Stimulated activated CD4-positive, alpha-beta T cell treated with anti-CD3 and anti-CD28 coated beads, Interleukin-4, amount 100 ng/mL, for 1 hour (primary cell): ENCODE measurements at places on chromosomes 16 and 17.
A peak's percentile ranks its signal among the peaks of the same experiment; 100 is the strongest.

GRCh38 chr17:497241-498034 is 144.8 kb upstream of the RPH3AL start:
- DNase-seq: no peak

DNA sequence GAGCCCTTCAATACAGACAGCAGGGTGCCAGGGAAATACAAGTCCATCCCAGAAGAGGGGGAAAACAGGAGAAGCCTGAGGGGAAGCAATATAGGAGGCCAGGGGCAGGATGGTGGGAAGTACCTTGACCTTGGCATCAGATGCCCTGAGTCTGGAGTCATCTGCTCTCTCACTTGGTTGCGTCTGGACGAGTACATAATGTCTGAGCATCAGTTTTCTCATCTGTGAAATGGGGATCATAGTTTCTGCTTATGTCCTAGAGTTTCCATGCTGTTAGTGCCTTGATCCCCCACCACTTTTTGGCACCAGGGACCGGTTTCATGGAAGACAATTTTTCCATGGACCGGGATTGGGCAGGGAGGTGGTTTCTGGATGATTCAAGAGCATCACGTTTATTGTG is 2.3 kb downstream of the STAT5A start:
- peak; percentile 2 for DNase-seq

DNA sequence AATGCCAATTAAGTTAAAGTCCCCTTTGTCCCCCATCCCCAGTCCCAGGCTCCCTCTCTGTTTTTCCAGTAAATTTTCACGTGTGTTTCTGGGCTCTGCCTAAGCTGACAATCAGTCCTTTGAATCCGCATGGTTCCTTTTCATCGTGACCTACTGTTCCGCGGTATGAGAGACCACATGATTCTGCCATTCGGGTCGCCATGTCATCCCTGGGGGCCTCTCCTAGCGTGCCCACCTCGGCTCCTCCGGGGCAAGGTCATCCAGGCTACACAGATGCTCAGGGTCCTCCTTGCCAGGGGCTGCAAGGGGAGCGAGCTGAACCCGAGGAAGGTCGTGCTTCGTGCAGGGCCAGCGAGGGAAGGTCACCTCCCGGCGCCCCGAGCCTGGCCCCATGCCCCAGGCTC is 157.6 kb downstream of the RAB11FIP4 start:
- DNase-seq: no peak

- DNase-seq: no peak
Observed at GRCh38 chr16:13992322-13992721, 72.4 kb downstream of the ERCC4 start.

DNA sequence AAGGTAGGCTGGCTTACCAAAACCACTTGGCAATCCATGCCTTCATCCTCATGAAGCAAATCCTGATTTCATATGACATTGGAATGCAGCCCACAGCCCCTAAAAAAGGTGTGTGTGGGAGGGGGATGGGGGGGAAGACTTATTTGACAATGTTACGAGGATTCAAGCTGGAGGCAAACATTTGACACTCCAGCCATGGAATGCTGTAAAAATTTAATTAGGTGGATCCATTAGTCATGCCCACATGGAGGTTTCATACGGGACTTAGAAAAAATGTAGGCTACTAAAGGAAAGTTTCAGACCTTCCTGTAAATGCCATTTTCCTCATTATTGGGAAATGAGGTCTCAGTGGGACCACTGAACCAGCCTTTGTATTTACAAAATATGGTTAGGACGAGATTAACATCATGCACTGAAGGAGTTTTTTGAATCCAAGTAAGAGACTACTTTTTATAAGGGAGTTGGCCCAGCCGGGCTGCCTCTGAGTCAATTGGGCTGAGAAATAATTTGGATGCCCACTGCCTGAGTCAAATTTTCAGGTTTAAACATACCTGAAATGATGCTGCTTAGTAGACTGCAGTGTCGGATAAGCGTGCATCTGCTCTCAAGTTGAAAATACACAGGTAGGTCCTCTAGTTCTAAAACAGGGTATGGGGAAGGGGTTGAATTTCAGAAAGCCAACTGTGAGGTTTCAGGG is 44.6 kb upstream of the MAF start:
- no peak for DNase-seq

- peak; percentile 16 for DNase-seq
Observed at GRCh38 chr17:32266051-32266388, 388 bp downstream of the RHBDL3 start.

GRCh38 chr17:78725448-78726021 is 56.5 kb downstream of the CYTH1 start:
- DNase-seq: no peak
